ENCODE measurements at places on chromosomes 1 and 21.

GRCh38 chr21:42574234-42575027, 60.8 kb downstream of the SLC37A1 start:
- peak; percentile 8 for DNase-seq

DNA sequence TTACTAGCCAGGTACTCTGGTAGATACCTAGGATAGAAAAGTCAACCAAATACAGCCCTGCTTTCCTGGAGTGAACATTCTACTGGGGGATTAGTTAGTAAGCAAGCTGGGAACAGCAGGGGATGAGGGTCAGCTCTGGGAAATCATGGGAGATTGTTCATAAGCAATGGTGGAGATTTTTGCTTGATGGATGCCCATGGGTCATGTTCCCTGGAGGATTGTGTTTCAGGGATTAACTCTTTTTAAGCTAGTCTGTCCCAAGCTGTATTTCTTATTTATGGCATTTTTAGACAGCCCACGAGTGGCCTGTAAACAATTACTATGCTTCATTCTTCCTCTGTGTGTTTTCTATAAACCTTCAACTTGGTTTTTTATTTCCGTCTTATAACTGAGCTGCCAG, 18.9 kb downstream of the CACHD1 start:
- no peak for DNase-seq

DNA sequence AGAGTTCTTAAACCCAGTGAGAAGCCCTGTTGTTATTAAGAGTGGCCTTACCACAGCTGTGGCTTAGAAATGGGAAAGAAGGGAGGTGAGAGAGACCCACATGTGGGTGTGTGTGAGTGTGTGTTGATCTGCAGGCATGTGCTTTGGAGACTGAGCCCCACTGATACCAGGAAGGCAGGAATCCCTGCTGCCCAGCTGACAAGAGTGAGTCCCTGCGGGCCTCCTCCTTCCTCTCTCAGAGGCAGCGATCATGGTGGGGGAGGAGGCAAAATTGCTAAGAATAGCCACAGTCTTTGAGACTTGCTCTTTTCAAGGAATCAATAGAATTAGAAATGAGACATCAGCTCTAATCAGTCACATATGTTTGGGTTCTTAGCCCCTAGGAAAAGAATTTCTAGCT, 87.0 kb upstream of the WARS2 start:
- no peak for DNase-seq

DNA sequence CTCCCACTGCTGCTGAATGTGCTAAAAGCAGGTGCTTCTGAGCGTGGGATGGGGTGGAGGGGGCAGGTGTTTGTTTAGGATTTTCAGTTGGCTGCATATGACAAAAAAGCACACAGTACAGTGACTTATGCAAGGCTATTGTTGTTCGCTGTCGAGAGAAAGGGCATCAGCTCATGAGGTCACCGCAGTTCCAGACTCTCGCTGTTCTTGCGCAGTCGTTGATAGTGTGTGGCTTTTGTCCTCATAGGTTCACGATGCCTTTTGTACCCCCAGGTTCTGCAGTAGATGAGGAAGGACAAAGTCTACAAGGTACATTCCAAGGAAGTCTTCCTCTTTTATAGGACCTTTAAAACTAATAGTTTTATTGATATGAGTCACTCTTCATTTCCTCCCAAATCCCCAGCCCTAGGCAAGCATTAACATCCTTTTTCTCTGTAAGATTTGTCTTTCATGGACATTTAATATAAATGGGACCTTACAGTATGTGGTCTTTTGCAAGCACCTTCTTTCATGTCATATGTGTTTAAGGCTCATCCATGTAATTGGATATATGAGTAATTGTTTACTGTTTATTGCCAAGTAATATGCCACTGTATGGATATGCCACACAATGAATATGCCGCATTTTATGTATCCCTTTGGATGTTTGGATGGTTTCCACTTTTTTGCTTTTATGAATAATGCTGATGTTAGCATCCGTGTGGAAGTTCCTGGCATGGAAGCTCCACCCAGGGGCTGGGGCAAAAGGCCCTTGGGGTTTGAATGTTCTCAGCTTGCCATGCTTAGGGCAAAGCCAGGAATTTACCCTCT, 14.5 kb upstream of the NLRP3 start:
- peak; percentile 26 for DNase-seq

DNA sequence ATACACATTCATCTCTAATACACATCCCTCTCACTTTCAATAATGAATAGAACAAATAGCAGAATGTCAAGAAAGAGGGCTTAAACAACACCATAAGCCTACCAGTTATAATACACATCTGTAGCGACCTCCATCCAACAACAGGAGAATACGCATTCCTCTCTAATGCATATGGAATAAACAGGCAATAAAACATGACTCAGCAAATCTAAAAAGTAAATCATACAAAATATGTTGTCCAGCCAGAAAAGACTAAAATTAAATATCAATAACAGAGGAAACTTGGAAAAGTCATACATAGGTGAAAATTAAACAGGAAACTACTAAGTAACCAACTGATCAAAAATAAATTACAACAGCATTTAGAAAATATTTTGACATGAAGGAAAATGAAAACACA, 1127.5 kb upstream of the NCAM2 start:
- DNase-seq: no peak

DNA sequence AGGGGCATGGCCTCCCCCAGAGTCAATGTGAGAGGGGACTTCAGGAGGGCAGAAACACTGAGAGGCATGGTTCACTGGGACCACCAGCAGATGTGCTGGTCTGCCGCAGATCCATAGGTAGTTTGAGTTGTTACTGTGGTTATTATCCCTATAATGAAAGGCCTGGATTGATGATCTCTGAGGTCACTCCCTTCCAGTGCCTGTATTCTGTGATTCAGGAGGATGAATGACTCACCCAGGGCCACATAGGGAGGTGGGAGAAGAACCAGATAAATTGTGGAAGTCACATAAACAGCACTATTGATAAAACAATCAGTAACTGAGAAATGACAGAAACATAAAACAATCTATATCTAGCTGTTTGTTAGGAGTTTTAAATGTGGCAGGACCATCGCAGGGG, 22.7 kb upstream of the ACTL8 start:
- DNase-seq: peak; percentile 61

GRCh38 chr1:155529109-155529508, 33.5 kb downstream of the ASH1L start:
- DNase-seq: no peak

- DNase-seq: peak; percentile 78
Observed at GRCh38 chr1:230509281-230509977, 83.3 kb upstream of the PGBD5 start.

DNA sequence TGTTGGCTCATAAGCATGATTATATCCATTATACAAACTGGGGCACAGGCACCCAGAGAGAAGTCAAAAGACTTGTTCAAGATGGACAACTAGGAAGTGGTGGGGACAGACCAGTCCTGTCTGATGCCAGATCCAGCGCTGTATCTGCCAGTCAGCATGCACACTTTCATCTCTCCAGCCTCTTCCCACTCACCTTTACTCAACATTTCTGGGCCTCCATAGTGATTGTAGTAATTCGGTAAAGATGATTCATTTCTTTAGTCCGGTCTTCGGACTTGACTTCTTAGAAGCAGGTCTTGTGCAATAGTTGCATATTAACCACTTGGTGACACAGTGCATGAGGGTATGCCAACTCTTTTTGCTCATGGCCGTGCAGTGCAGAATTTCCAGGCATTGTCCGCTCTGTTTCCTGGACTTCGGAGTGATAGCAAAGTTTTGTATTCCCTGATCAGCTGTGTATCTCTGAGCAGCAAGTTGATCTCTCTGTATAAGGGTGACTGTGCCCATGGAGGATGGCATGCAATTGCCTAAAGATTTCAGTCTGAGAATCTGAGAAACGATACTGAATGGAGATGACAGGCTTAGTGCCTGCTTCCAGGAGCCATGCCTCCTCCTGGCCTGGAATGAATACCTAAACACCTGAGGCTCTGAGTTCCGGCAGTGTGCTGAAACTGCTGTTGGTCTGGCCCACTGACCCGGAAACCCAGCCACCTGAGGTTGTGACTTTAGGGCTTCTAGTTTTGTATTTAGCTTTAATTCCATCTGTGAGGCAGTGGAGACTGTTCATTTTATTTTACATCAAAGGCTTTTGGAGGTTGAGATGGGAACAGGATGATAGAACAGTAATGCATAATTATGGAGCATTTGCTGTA, 39.0 kb downstream of the GALNT2 start:
- peak; percentile 82 for DNase-seq

- no peak for DNase-seq
Observed at GRCh38 chr1:204925701-204926100, 55.0 kb downstream of the NFASC start.

DNA sequence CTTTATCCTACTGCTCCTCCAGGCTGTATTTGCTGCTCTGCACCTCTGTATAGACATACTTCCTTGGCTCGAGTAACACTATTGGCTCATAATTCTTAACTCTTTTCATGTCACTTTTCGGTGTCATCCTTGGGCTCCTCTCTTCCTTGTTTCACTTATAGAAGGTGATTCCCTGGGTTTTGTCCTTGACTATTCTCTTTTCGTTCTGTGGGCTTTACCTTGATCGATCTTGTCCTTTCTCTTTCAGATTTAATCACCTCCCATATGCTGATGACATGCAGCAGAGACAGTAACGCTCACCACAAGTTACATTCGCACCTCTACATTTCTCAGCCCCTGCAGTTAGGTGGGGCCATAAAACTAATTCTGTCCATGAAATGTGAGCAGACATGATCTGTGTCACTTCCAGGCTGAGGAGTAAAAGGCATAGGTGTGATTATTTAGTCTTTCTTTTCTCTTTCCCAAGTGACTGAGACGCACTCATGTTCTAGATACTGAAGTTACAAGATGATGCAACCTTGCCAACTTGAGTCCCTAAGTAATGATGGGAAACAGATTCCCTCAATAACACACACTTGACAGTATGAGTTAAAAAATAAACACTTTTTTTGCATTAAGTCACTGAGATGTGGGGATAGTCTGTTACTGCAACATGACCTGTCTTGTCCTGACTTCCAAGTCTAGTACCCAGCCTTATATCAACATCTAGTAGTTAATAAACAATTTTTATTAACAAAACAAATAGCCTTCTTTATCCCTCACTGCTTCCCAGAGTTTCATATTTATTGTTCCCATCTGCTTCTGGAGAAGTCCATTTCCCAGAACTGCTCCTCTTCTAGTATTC, 49.9 kb upstream of the HAO2 start:
- DNase-seq: no peak

GRCh38 chr1:234866007-234866866, 256.3 kb upstream of the IRF2BP2 start:
- peak; percentile 82 for DNase-seq

All from HT1080 (cell line).